ENCODE measurements at places on chromosomes 7 and 10.

DNA sequence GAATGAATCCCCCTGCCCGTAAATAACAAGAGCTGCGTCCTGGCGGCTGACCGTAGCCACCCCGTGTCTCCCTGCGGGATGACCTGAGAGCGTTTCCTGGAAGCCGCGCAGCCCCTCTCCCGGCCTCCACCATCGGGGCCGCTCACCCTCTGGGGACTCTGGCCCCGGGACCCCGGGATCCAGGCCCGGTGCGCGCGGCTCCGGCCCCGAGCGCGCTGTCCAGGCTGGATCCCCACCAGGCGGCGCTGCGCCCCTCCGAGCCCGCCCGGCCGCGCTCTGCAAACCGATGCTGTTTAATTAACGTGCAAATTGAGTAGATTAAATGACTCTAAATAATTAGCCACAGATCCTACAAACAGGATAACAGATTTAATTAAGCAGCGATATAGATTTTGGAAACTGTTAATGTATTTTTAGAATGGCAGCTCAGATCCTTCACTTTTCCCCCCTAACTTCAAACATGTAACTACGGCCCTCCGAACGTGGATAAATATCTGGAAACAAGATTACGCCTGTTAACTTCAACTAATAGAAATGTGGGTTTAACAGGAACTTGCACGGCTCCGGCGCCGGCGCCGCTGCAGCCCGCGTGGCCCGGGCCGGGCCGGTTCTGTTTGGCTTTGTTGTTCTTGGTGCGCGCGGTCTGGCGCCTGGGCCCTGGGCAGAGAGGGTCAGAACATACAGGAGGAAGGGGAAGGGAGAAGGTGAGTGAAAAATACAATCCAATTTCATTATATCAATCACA is 7.1 kb upstream of the UNCX start:
- no peak for DNase-seq

DNA sequence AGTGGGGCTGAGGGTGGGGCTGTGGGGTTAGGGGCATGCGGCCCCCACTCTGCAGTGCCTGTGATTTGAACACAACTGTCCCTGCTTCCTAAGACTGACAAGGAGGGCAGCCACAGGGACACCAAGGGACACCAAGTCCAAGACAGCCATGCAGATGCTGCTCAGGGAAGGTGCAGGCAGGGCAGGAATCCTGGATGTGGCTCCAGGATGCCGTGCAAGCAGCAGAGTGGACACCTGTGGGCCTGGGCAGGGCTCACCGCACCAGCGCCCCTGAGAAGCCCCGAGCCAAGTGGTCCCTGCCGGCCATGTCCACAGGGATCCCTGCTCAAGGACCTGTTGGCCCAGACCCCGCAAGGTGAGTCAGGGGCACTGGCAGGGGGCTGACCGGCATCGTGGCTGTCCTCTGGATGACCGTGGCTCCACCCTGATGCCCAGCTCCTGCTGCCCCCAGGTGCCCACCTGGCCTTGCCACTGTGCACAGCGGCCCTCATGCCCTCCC is 58.5 kb downstream of the STK32C start:
- DNase-seq, result no peak

GRCh38 chr10:111756217-111757061 is 427.1 kb downstream of the GPAM start:
- DNase-seq, result peak; percentile 47

GRCh38 chr10:47130491-47130890 is 169.5 kb upstream of the GDF10 start:
- no peak for DNase-seq

GRCh38 chr7:101650579-101651081 is 21.5 kb upstream of the MYL10 start:
- no peak for DNase-seq

GRCh38 chr7:26156451-26157420 is 4.7 kb downstream of the NFE2L3 start:
- no peak for DNase-seq

DNA sequence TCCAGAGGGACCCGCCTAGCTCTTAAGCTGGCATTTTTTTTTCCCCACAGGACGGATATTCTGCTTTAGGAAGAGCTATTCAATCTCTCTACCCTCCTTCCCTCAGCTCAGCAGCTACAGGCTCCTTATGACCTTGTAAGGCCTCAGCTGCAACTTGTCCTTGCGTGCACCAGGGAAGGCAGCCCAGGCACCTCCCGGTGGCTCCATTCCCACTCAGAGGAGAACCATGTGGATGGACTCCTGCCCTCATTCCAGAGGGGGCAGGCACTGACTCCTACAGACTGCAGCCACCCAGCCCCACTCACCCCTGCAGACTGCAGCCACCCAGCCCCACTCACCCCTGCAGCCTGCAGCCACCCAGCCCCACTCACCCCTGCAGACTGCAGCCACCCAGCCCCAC is 73.7 kb downstream of the ITIH5 start:
- no peak for DNase-seq

DNA sequence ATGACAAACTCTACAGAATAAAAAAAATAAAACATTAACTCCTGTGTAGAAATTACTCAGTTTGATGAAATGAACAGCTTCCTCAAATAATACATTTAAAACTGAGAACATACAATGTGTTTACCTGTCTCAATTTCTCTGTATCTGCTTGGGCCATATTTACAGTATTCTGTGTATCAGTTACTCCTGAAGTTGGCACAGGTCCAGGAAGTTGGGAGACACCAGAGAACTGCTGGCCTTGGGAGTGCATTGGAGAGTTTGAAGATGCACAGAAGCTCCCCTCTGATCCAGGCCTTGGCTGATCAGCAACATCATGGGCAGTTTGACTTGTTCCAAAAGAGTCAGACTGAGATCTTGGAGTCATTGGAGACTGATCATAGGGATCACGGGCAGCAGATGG is 155.1 kb downstream of the GALNT11 start:
- DNase-seq, result no peak

- no peak for DNase-seq
These were observed 26.7 kb downstream of the CCSER2 start for GRCh38 chr10:84355106-84355505.

DNA sequence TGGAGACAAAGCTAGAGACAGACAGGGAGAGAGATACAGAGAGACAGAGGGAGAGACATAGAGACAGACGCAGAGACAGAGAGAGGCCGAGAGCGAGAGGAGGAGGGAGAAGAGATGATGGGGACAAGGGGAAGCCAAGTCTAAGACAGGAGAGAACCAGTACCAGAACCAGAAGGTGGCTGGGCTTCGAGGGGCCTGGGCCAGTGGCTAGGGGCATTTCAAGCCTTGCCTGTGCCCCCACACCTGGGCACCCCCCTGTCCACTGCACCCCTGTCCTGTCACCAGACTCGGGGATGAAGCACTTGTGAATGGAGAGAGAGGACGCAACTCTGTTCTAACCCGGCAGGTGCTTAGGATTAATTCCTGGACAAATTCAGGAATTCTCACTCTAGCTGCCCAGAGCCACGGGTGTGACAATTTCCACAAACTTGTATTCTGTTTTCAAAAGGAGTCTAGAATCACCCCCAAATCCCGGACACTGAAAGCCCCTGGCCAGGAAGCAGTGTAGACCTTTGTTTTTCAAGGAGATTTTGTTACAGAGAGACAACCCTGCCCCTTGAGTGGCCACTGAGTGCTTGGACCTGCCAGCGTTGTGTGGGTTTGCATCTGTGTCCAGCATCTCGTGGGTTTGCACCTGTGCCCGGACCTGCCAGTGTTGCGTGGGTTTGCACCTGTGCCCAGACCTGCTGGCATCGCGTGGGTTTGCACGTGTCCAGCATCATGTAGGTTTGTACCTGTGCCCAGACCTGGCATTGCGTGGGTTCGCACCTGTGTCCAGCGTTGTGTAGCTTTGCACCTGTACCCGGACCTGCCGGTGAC is 157.3 kb downstream of the WDR37 start:
- DNase-seq, result no peak

- no peak for DNase-seq
These were observed 93.7 kb downstream of the ELAPOR2 start for GRCh38 chr7:86965727-86966120.

- no peak for DNase-seq
These were observed 76.0 kb upstream of the PDGFA start for GRCh38 chr7:595621-596010.

DNA sequence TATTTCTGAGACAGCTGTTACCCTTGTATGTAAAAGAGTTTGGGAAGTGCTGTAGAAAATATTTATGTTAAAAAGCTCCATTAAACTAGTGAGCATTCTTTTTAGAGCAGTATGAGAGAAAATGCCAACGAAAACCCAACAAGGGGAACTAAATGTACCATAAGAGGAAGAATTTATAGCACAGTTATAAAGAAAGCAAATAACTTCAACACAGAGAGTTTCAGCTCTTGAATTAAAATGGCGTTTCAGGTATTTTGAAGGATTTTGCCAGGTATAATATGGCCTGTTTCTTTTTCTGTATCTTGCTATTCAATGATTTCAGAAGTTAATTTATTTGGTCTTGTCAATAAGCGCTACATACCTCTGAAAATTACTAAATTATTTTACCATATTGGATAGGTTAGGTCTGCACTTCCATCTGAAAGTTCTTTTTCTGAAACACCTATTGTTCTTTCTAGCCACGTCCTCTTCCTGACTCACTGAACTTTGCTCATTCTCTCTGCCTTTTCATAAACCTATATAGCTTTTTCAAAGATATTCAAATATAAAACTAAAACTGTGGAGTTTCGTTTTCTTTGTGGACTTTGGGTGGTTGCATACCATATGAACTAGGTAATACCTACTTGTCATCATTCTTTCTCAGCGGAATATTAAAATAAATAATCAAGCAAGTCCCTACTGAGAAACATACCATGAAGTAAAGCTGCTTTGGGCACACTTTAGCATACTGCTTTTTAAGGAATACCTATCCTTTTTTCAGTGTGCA is 136.1 kb downstream of the SEMA3A start:
- DNase-seq, result no peak

GRCh38 chr10:7218968-7219367 is 191.9 kb downstream of the SFMBT2 start:
- DNase-seq, result no peak

DNA sequence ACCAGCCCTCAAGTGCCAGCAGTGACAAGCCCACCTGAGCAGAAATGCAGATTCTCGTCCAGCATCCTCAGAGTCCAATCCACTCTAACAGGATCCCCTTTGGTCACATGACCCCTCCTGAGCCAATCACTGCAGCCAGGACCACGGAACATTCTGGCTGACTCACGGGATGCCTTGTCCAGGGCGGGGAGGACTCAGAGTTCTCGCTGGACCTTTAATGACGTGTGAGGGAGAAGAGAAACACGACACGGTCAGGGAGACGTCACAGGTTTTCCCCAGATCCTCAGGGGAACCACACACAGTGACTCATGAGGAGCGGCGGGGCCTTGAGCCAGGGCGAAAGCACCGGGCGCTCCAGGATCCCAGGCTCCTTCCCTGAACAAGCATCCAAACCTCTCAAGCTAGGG is 155.7 kb downstream of the PTPRN2 start:
- DNase-seq, result no peak

All from neural crest cell (in vitro differentiated cells).